Testis (tissue), 5 donors: ENCODE measurements at places on chromosomes 1 and 21. TPM values are rescaled to one million over a fixed set of nuclear protein-coding genes. Genes with fewer than 3 reads are reported as not detected.

Gene TSTD1
- polyA plus RNA-seq, result 52.2 TPM

Gene AP4B1
- 28.2 TPM for polyA plus RNA-seq

Gene RCSD1
- polyA plus RNA-seq, result 14.1 TPM

Gene CR1L
- not detected for polyA plus RNA-seq

Gene TMEM81
- polyA plus RNA-seq, result 6.8 TPM
